ENCODE measurements at places on chromosomes 4 and X. TPM values are rescaled to one million over a fixed set of nuclear protein-coding genes. Genes with fewer than 3 reads are reported as not detected.

Gene KIAA1210
- total RNA-seq: not detected

DNA sequence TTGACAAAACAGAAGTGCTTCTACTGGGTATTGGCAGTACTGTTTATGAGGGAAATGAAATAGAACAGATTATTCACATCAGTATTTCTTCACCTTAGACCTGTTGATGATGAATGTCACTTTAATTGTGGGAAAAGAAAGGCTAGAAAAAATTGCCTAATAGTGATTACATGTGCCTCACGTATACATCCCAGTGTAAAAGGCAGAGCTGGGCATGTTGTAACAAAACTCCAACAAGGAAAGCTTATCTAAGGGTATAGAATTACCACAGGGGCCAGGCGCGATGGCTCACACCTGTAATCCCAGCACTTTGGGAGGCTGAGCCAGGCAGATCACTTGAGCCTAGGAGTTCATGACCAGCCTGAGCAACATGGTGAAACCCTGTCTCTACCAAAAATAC, 4.2 kb downstream of the PGM2 start:
- no peaks in the 10 kb centered on the region for H3K27me3 ChIP-seq
- no peak for DNase-seq
- H3K4me1 ChIP-seq: peaks cover 36% of the 10 kb centered on the region
- no peak overlapping the region for H3K27ac ChIP-seq
- H3K4me3 ChIP-seq: no peak overlapping the region
- peaks cover 39% of the 10 kb centered on the region for H3K36me3 ChIP-seq

Gene PHF8
- 38.7 TPM for total RNA-seq

Gene SLC38A5
- 146 TPM for total RNA-seq

DNA sequence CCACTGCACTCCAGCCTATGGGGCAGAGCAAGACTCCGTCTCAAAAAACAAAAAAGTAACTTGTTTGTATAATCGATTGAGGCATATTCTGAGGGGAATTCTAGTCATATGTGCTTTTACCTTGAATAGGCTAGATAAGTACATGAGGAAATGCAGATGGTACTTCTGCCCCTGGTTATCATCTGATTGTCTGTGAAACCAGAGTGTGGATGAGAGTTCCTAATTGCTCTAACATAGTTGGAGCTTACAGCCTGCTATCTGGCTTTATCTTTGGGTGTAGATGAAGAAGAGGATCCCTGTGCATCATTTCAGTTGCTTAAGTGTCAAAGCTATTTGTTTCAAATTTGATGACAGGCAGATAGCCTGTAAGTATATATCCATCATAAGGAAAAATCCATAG, 205.1 kb downstream of the RAPGEF2 start:
- H3K4me3 ChIP-seq: no peak overlapping the region
- no peak overlapping the region for H3K27ac ChIP-seq
- no peaks in the 10 kb centered on the region for H3K27me3 ChIP-seq
- no peaks in the 10 kb centered on the region for H3K4me1 ChIP-seq

DNA sequence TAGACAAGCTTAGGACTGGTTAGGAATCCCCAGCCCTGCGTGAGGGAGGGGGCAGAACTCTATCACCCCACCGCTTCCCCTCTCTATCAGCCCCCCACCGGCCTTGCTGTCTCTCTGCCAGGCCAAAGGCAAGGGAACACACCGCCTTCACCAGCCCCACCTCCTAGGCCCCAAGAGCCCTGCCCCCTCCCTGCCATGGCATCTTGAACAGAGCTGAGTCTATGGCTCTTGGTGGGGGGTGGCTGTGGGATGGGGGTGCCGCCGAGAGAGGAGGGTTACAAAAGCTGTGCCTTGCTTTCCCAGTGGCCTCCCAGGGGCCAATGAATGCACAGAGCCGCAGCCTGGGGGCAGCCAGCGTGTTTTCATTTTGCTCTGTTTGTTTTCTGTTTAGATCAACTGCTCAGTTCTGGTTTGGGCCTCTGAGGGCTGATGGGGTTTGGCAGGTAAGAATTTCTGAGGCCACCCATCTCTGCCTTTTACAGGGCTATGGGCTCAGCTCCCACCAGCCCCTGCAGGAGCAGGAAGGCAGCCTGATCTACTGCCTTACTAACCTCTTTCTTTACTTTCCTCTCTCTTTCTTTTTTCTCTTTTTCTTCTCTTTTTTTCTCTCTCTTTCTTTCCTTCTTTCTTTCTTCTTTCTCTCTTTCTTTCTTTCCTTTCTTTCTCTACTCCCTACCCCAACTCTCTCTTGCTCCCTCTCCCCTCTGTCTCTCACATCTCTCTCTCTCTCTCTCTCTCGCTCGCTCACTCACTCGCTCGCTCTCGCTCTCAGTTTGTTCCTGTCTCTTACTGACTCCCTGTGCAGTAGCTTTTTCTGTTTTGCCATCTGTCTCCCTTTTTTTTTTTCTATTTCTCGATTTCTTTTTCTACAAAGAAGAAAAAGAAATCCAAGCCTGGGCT, 128.3 kb downstream of the PJA1 start:
- no peak overlapping the region for H3K27ac ChIP-seq
- no peaks in the 10 kb centered on the region for H3K4me1 ChIP-seq
- H3K4me3 ChIP-seq: no peak overlapping the region
- DNase-seq: no peak
- H3K27me3 ChIP-seq: no peaks in the 10 kb centered on the region

- H3K4me1 ChIP-seq: no peaks in the 10 kb centered on the region
- no peak overlapping the region for H3K27ac ChIP-seq
- no peaks in the 10 kb centered on the region for H3K36me3 ChIP-seq
- DNase-seq: no peak
- H3K4me3 ChIP-seq: no peak overlapping the region
Observed at GRCh38 chrX:88881536-88881935, 134.5 kb downstream of the CPXCR1 start.

Measured in activated naive CD8-positive, alpha-beta T cell treated with anti-CD3 and anti-CD28 coated beads for 36 hours (primary cell).